ENCODE measurements at places on chromosomes 1 and 21.

DNA sequence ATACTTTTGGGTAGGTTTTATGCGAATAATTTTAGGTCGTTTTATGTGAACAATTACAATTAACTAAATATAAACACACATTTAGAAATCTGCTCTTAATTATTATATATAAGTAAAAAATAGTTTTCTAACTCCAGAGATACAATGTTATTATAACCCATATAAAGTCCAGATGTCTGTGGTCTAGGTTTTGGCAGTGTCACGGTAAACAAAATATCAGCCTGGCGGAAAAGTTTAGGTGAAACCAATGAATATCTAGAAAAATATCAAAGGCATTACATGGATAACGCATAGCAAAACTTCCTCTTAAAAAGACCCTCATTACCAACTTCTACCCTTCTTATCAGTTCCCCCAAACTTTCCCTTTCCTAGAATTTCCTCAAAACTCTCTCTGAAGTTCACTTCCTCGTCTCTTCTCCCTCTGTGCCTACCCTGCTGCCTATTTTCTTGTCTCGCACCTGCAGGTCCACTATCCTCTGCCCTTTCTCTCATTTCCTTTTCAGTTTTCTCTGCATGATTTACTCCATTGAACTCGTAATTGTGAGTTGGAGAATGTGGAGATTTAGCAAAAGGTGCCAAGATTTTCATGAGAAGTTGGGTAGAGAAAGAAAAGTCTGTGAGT lies 21.8 kb downstream of the VTCN1 start:
- DNase-seq, result no peak

- DNase-seq, result no peak
These were observed 114.2 kb downstream of the ADGRL4 start for GRCh38 chr1:78892260-78892840.

GRCh38 chr21:16070207-16070651 lies 340.4 kb downstream of the USP25 start:
- DNase-seq, result no peak

DNA sequence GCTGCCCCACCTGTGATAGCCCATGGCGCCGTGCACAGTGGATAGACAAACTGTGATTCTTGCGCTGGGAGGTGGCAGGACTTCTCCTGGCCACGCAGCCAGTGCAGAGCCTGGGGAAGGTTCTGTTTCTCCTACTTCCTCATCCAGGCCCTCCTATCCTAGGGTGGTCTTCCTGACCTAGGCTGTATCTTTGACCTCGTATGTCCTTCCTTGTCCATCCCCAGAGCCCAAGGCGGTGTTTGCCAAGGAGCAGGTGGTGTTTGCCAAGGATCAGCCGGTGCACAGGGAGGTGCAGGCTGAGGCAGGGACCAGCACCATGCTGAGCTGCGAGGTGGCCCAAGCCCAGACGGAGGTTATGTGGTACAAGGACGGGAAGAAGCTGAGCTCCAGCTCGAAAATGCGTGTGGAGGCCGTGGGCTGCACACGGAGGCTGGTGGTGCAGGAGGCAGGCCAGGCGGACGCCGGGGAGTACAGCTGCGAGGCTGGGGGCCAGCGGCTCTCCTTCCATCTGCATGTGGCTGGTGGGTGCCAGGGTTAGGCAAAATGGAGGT lies 63.9 kb downstream of the OBSCN start:
- no peak for DNase-seq

DNA sequence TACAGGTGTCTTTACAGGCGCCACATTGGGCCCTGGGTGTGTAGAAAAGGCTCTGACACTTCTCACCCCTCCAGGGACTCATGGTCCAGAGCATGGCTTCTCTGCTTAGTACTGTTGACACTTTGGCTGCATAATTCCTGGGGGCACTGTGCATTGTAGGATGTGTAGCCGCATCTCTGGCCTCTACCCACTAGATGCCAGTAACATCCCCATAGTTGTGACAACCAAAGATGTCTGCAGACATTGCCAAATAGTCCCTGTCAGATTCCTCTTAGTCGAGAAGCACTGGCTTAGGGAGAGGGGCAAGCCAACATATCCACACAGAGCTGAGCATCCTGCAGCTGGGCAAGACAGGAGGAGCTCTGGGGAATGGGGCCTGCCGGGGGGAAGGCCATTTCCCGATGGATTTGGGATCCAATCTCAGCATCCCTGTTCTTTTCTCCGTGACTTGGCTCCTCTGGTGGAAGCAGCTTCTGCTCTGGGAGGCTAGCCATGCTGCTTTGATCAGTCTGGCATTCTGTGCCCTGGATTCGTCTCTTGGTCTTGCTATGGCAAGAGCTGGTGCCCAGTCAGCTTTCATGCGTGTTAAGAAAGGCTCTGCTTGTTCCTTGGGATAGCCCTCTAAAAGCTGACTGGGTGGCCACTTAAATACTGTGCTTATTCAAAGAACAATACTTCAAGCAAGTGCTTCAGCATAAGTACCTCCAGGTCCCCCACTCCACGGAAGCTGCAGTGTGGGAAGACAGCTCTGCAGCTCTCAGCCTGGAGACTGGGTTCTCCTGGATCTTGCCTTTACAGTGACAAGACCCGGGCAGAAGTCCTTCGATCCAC lies 38.3 kb upstream of the SCMH1 start:
- no peak for DNase-seq

DNA sequence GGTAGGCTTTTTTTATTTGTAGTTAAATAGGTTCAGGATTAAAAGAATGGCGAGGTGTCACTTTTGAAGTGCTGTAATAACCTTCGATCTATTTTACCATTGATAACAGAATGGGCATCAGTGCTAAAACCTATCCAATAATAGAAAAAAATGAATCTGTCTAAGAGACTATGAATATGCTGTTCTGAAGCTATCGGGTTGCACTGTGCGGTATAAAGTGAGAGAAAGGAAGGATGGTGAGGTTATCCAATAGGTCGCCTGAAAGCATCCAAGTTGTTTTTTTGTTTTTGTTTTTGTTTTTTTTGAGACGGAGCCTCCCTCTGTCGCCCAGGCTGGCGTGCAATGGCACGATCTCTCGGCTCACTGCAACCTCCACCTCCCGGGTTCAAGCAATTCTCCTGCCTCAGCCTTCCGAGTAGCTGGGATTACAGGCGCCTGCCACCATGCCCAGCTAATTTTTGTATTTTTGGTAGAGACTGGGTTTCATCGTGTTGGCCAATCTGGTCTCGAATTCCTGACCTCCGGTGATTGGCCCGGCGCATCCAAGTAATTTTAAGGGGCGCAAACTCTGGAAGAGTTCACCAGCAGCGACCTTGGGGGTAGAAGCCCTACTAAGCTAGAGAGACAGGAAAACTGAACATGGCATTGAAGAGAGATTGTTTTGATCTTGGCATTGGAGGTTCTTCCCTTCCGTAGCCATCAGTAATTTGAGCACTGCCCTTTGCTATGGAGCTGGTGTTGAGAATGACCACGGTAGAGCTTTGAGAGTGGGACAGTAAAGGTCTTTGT lies 8.7 kb upstream of the MDM4 start:
- peak; percentile 60 for DNase-seq

GRCh38 chr1:29393451-29393826 lies 157.1 kb downstream of the PTPRU start:
- DNase-seq, result no peak

GRCh38 chr1:165492845-165493373 lies 48.0 kb upstream of the RXRG start:
- DNase-seq, result no peak

DNA sequence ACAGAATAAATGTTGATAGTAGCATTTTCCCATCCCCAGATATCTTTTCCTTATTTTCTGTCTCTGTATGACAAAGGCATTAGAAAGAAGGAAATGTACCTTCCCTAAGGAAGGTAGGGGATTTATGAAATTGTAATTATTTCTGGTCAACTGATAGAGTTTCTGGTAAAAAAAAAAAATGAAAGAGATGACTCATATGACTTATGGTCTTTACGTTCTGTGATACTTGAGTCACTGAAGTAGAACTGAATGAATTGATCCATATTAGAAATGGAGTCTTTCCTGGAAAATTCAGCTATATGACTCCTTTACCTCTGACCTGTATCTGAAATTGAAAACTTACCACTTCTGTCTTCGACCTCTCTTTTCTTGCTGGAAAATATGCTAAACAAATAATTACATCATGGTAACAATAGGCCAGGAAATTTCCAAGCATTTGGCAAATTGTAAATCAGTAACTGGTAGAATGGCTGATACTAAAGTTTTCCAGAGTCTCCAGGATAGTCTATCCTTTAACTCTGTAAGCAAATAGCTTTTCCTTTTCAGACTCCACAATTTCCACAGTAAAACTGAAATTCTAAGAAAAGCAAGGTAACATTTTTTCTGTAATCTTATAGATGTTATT lies 364.3 kb upstream of the PTBP2 start:
- no peak for DNase-seq

DNA sequence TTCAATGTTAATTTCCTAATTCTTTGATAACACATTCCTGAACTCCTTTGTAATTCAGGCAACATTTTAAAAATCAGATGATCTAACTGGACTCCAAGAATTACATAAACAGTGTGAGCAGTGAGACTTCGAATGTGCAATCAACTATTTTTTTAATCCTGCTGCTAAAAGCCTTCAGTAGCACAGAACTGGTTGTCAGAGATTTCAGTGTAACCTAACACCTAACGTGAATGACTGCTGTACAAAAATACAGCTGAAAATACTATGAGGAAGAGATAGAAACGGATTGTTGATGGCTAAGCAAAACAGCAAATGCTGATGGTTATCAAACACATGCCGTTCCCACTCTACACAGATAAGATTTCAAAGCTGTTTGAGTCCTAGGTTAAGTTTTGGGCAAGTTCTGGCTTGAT lies 46.1 kb downstream of the APP start:
- no peak for DNase-seq
